SW 1271 (cell line): ENCODE measurements at places on chromosomes 11 and 22.

DNA sequence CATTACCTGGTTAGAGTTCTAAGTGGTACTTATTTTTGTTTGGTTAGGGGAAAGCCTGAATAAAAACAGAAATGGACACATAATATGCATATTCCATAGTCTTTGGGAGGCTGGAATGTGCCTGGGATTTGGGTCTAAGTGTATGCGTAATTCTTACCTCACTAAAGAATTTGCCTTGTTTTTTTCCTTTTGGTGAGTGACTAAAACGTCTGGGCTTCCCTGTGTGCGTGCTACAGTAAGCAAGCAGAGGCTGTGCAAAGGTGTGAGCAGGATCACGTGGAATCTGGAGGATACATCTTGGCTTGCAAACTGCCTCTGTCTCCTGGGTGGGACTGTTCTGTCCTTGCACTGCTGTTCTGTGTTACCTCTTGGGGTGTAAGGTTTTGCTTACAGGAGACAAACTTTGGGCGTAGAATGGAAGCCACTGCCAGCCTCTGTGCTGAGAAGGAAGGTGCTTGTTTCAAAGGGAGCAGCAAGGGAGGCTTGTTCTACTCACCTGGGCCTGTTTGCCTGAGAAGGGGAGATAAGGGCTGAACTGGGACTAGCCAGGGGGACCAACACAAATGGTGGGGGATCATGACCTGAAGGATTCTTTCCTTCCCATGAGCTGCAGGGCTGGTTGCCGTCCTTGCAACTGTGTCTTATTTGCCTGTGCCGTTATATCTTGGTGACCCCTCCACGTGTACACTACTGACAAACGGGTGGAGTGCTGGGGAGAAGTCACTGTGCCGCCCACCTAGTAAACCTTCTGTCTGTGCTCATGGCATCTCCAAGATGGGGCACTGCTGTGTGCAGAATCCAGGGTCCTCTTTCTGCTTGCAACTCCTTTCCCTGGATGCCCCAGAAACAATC lies 4.5 kb downstream of the NEAT1 start:
- no peak for DNase-seq

DNA sequence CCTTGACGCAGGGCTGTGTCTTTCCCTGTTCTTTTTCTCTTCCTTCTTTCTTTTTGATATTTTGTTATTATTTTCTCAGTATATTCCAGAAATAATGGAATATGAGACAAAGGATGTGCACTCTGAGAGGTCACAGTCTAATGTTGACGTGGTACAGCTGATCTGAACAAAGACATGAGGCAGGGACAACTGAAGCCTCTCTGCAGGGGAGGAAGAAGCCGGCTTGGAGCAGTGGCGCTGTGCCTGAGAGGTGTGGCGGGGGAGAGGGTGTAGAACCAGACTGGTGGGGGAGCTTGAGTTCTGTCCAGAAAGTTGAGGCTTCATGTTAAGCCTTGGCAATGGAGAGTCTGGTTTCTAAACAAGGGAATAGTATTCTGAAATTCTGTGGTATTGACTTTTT lies 34.7 kb downstream of the ADAMTS15 start:
- DNase-seq: no peak

GRCh38 chr11:2380396-2380795 lies 3.3 kb downstream of the CD81 start:
- DNase-seq: no peak

DNA sequence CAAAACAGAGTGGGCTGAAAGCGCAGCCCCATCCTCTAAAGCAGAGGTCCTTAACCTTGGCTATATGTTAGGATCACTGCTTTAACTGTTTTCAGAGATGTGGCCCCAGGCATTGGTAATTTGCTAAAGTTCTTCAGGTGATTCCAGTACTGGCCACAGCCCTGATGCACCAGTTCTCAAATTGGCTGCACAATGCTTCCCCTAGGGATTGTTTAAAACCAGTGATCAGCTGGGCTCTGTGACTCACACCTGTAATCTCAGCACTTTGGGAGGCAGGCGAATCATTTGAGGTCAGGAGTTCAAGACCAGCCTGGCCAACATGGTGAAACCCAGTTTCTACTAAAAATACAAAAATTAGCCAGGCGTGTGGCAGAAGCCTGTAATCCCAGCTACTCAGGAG lies 8.4 kb upstream of the IRAG1 start:
- no peak for DNase-seq

DNA sequence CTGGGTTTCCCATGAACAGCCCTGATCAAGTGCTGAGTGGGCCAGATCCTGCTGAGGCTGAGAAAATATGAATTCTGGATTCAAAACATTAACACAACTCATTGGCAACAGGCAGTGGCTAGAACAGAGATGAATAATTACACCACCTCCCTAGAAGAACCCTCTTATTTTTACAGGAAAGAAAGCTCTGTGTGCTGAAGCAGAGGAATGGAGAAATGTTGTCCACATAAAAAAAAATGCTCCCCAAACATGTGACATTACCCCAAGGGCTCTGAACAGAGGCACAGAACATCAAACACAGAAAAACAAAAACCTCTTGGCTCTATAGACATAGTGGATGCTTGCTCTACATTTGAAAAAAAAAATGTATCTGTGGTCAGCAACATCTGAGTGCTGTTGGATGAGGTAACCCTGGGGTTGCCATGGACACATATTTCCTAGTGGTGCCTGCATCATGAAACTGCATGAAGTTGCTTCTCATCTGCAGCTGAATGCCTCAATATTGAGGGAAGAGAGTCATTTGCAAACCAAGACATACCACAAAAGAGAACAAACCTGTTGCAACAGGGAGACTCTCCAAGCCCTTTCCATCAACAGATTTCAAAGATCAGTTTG lies 98.8 kb downstream of the SNX19 start:
- DNase-seq: no peak

DNA sequence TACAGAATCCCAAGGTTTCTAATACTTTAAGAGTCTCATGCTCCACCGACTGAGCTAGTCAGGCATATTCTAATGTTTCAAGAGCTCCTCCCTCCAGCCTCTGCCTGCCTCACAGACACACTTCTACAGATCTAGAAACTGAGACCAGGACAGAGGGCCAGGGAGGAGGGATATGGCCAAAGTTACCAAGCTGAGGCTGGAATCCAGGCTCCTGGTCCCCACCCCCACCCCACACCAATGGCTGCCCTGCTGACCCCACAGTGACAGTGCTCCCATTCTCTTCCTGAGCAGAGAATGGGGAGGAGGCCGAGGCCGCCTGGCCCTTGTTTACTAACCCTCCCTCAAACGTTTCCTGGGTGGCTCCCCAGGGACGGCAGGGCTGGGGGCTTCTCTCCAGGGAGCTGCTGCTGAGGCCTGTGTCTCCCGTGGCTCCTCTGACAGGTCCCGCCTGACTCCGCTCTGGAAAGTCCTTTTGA lies 2.2 kb downstream of the PLEKHB1 start:
- DNase-seq: no peak
